Activated CD4-positive, alpha-beta T cell treated with anti-CD3 and anti-CD28 coated beads, Interleukin-2, amount 10 ng/mL, durations not matched to agents 7 days and 5 days (primary cell): ENCODE measurements at places on chromosomes 7 and 10. TPM values are rescaled to one million over a fixed set of nuclear protein-coding genes. Genes with fewer than 3 reads are reported as not detected.

The FAM13C gene
- not detected for total RNA-seq

The PSMG3 gene
- 29.3 TPM for total RNA-seq

The DYDC2 gene
- total RNA-seq = not detected

The NEUROG3 gene
- total RNA-seq = not detected

The ANKRD61 gene
- not detected for total RNA-seq

The SLC39A12 gene
- total RNA-seq = not detected

The IFIT1B gene
- total RNA-seq = not detected

The NPFFR1 gene
- not detected for total RNA-seq

The CLDN3 gene
- not detected for total RNA-seq

The MCM10 gene
- total RNA-seq = 57.4 TPM

The ZNF804B gene
- total RNA-seq = not detected

The CNNM1 gene
- 0.54 TPM for total RNA-seq

The AGAP5 gene
- 8.9 TPM for total RNA-seq

The CACNA2D1 gene
- total RNA-seq = not detected

The GATA3 gene
- total RNA-seq = 52.0 TPM

The CALML3 gene
- total RNA-seq = not detected

The LRRTM3 gene
- not detected for total RNA-seq

The OR13A1 gene
- total RNA-seq = 0.15 TPM

The ADARB2 gene
- total RNA-seq = 0.17 TPM

The ZNF716 gene
- total RNA-seq = not detected

The SUGCT gene
- total RNA-seq = not detected

The MMRN2 gene
- total RNA-seq = not detected

The OR2A5 gene
- not detected for total RNA-seq

The OR2A42 gene
- 0.04 TPM for total RNA-seq

The EPO gene
- total RNA-seq = not detected

The HYAL4 gene
- 0.54 TPM for total RNA-seq

The IMPDH1 gene
- total RNA-seq = 72.3 TPM

The HACD1 gene
- 0.69 TPM for total RNA-seq

The SPDYE2 gene
- total RNA-seq = 0.15 TPM

The ACSL5 gene
- 57.8 TPM for total RNA-seq

The WDFY4 gene
- total RNA-seq = 0.37 TPM

The ZNF487 gene
- 3.8 TPM for total RNA-seq

The TRPV5 gene
- total RNA-seq = not detected

The ZNF853 gene
- 0.30 TPM for total RNA-seq

The TNS3 gene
- not detected for total RNA-seq

The NUTM2E gene
- total RNA-seq = 0.67 TPM

The CLCN1 gene
- 0.06 TPM for total RNA-seq

The CDNF gene
- total RNA-seq = 0.67 TPM

The PDAP1 gene
- 81.4 TPM for total RNA-seq

The SEMA3E gene
- total RNA-seq = not detected

The NACAD gene
- total RNA-seq = not detected

The CHAT gene
- total RNA-seq = not detected

The VGF gene
- total RNA-seq = 0.22 TPM

The ZCWPW1 gene
- 2.7 TPM for total RNA-seq

The GRID1 gene
- not detected for total RNA-seq

The EPHB6 gene
- 29.1 TPM for total RNA-seq

The TLL2 gene
- total RNA-seq = 0.17 TPM

The CPA1 gene
- total RNA-seq = not detected

The ANXA8 gene
- total RNA-seq = 0.17 TPM

The H2BK1 gene
- total RNA-seq = not detected

The OR2A7 gene
- total RNA-seq = 4.8 TPM

The OR2A12 gene
- total RNA-seq = not detected

The PNLIPRP2 gene
- not detected for total RNA-seq

The TUBAL3 gene
- total RNA-seq = not detected

The CEP41 gene
- total RNA-seq = 18.5 TPM
